Stimulated activated CD8-positive, alpha-beta memory T cell treated with anti-CD3 and anti-CD28 coated beads, Interleukin-7, amount 100 ng/mL, for 1 hour (primary cell): ENCODE measurements at places on chromosomes 3 and 15.

DNA sequence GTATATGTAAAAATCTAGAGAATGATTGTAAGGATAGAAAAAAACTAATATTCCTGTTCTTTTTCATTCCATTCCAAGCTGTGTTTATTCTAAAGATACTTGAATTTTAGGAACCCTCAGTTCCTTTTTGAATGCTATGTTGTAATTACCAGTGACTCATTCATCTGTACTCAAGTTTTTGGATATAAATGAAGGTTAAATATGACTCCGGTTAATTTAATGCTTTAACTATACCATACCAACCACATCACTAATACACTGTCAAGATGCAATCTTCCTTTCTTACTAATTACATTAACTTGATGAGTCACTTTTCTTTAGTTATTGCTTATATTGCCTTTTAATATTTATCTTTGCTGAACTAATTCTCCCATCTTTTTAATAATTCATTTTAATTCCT is 68.8 kb upstream of the ZNF148 start:
- no peak for DNase-seq

- DNase-seq: no peak
Observed at GRCh38 chr15:95134431-95135110, 903.2 kb downstream of the MCTP2 start.

GRCh38 chr15:99978426-99978825 is 245.2 kb upstream of the LYSMD4 start:
- DNase-seq: no peak

DNA sequence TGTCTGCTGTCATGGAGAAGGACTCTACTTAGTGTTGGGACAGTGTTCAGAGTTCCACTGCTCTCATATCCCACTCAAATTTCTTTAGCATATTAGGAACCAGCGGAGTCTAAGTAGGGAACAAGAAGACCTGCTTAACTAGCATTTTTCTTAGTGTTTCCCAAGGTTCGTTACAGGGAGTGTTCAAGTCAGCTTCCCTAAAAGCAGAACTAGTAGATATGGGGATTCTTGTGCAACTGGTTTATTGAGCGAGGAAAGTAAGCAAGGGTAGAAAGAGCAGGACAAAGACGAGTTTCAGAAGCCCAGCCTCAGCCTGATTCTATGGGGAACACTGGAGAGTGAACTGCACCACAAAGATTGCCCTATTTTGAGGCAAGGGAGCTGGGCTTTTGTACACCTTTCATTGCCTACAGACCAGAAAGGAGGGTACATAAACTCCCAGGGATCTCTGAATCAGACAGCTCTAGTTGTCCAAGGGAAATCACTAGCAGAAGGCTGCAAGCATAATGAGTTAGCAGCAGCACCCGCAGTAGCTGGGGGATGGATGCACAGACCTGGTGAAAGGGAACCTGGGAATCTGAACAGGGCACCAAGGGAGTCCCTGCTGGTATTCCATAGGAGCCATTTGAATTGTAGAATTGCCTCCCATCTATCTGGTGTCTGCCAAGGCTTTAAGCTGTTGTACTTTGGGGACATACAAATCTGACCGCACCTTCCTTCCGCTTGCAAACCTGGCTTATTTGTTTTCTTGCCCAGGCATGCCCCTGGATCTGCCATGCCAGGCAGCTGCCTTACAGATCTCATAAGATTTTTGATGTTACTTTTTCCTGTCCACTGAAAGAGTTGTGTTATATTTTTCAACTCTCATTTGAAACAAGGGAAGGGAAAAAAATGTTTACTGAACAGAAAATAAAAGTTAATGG is 15.1 kb downstream of the CMTM7 start:
- DNase-seq: no peak

DNA sequence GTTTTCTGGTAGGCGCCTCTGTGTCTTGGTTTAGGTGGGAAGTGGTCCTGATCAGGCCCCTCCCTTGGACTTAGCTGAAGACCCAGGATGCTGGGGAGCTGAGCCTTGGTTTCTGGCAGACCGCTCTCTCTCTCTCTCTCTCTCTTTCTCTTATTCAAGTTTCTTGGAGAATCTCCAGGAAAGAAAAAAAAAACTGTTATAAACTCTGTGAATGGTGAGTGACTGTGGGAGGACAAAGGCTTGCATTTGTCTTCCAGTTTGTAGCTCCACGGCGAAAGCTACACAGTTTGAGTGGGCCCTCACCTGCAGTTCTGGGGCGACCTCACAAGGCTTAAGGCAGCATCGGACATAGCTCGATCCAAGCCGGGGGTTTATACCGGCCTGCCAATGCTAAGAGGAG is 7.5 kb downstream of the DET1 start:
- DNase-seq: no peak

GRCh38 chr3:71685686-71686085 is 39.5 kb downstream of the EIF4E3 start:
- DNase-seq: no peak

GRCh38 chr3:14386254-14386653 is 16.2 kb upstream of the SLC6A6 start:
- no peak for DNase-seq

DNA sequence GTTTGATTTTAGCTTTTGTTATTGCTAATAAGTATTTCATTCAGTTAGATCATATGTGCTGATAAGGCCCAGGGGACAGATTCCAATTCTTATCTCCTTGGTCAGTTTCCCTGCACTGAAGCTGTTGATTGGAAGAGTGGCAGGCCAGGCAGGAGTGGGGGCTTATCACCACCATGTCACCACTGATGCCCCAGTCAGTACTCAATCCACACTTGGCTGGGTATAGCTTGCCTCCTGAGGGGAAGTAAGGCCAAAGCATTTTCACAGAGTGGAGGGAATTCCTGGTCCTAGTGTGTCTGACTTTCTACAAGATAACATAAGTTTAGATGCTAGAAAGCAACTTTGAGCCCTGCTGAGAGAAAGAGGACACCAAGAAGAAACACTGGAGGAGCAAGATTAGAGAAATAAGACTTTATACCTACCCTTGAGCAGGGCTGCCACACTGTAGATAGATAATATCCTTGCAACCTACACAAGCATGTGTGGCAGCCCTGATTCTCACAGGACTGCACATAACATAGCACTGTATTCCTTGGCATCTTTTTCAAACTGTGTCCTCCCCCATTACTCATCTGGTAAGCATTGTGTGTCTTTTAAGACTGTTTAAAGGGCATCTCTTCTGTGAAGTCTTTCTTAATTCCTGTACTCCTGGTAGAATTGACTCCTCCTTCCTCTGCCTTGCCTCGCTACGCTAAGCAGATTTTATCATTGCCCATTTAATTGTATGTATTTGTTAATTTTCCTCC is 24.3 kb downstream of the OXNAD1 start:
- DNase-seq: no peak

DNA sequence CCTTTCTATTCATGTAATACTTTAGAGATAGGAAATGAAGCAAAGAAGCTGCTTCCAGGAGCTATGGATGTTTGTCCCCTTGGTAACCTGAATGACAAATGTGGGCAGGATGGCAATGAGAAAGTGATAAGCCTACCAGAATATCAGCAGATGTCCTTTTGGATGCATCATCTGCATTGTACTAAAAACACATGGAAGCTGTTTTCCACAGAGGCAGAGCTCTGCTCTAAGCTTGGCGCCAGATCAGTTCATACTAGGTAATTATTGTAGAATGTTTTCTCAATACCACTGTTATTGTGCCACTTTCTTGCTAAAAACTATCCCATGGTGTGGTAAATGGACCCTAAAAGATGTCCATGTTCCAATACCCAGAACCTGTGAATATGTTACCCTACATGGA is 100.2 kb downstream of the DTWD1 start:
- DNase-seq: no peak

GRCh38 chr15:74608786-74609185 is 6.8 kb upstream of the CLK3 start:
- DNase-seq: no peak

GRCh38 chr15:50735156-50735555 is 30.4 kb downstream of the SPPL2A start:
- DNase-seq: no peak

DNA sequence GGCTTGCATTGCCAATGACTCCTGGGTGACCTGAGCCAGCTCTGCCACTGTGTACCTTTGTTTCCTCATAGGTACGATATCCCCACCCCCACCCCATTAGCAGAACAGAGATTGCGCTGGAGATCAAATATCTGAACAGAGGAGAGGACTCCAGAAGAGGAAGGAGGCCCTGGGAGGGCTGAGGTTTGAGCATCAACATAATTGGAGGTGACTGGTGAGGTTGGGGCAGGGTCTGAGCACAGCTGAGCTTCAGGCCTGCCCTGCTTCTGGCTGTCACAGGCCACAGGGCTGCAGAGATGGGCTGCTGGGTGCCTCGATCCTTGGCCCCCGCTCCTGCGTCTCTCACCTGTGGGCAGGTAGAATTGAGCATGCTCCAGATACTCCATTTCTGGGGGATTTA is 21.3 kb upstream of the CACNA2D2 start:
- no peak for DNase-seq

- no peak for DNase-seq
Observed at GRCh38 chr3:18097989-18098388, 327.1 kb downstream of the SATB1 start.

- DNase-seq: no peak
Observed at GRCh38 chr15:74427607-74428441, 5.9 kb downstream of the SEMA7A start.

DNA sequence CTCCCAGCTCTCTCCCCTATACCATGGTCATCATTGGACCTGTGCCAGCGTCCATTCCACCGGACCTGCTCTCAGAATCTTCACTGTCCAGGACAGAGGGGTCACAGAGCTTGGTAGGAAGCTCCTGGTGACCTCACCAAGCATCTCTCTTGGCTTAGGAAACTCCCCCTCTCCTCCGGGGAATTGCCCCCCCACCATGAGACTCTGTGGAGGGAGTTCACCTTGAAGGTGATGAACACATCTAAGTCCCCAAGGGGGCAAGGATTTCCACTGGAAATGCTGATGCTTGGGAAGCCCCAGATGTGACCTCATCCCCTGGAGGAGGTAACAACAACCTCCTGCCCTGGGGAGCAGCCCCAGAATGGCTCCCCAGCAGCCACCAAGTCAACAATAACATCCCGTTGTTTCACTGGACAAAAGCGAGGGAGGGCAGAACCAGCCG is 3.2 kb downstream of the SEMA7A start:
- no peak for DNase-seq

DNA sequence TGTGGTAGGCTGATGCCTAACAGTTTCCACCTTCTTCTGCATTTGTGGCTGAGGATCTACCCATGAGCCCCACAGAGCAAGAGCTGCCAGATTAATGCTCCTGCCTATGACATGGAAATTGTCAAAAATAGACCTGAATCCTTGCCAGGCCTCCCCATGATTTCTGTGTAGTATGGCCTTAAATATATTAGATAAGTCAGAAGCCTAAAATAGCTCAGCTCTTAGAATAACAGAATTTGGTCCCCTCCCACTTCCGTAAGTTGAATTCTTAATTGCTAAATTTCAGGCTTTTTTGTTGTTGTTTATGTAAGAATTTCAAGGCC is 129.0 kb downstream of the SERPINI1 start:
- no peak for DNase-seq

GRCh38 chr3:55000953-55001352 is 73.1 kb upstream of the LRTM1 start:
- no peak for DNase-seq

- DNase-seq: no peak
Observed at GRCh38 chr3:9638155-9638554, 11.2 kb upstream of the MTMR14 start.

DNA sequence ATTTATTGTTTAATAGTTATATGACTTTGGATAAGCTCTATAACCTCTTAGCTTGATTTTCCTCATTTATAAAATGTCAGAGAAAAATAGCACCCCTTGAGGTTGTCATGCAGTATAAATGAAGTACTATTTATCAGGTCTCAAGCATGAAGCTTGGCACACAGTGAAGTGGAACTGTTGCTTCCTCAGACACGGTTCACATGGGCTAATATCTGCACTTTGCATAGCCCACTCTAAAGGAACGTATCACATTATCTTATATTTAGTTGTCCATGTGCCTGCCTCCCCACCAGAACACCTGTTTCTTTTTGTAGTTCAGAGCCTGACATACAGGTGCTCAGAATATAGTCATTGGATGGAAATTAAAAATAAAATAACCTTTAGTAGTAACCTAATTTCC is 273.7 kb downstream of the SOX2 start:
- no peak for DNase-seq

- DNase-seq: no peak
Observed at GRCh38 chr3:32335365-32336112, 56.1 kb upstream of the CMTM7 start.

DNA sequence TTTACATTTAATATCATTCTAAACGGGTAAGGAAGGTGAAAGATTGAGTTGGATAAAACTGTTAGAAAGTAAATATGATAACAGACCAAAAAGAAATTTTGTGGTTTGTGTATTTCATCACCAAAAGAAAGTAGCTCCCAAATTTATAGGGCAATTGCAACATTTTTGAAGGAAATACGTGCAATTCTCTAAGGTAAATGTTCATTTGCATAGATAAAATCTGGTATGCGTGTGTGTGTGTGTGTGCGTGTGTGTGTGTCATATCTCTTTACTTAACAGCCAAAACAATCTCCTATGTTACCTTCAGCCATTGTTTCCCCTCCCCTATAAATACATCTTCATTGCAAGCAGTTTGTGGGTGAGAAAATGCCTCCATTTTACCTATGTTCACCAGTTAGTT is 208.4 kb downstream of the TNIK start:
- no peak for DNase-seq

- no peak for DNase-seq
Observed at GRCh38 chr15:83854321-83854720, 200.4 kb downstream of the ADAMTSL3 start.
